ENCODE measurements at places on chromosomes 12 and 14.
A peak's percentile ranks its signal among the peaks of the same experiment; 100 is the strongest.

- DNase-seq = no peak
Observed at GRCh38 chr12:66393890-66394289, 91.6 kb downstream of the HELB start.

- DNase-seq = no peak
Observed at GRCh38 chr14:22837750-22838538, 1.6 kb downstream of the MMP14 start.

GRCh38 chr12:132015686-132016430 lies 66.1 kb downstream of the EP400 start:
- no peak for DNase-seq

- DNase-seq = no peak
Observed at GRCh38 chr14:92577321-92577742, 63.8 kb downstream of the RIN3 start.

DNA sequence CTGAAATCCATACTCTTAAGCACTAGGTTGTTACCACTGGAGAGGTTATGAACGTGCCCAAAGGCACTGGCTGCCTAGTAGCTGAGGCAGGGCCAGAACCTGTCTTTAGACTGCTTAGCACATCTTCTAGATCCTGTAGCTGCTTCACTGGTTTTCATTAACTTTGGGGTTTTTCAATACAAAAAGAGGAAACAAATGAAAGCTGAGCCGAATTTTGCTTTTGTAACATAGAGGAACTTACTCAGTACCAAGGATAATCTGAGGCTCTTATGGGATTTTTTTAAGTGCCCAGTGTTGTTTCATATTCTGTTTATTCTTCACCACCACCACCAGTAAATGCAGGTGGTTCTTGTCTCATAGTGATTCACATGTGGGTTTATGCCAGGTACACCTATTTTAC lies 396.1 kb downstream of the RAD51B start:
- DNase-seq = no peak

- DNase-seq = no peak
Observed at GRCh38 chr14:71119075-71119474, 211.8 kb downstream of the PCNX1 start.

DNA sequence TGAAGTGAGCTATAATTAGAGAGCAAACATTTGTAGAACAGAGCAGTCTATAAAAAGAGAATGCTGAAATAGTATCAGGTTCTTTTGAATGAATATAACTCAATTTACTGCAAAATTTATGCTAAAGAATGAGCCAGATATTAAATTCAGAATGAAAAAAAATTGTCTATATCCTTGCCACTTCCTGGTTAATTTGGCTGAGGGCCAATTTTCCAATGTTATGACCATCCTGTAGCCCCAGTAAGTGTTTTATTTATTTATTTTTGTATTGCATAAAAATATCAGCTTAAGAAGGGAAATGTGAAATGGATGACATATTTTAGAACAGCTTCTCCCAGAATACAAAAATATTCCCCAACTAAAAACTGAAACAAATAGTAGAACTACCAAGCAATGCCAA lies 263.4 kb downstream of the SOX5 start:
- no peak for DNase-seq

- DNase-seq = no peak
Observed at GRCh38 chr12:116222358-116222757, 55.1 kb downstream of the MED13L start.

DNA sequence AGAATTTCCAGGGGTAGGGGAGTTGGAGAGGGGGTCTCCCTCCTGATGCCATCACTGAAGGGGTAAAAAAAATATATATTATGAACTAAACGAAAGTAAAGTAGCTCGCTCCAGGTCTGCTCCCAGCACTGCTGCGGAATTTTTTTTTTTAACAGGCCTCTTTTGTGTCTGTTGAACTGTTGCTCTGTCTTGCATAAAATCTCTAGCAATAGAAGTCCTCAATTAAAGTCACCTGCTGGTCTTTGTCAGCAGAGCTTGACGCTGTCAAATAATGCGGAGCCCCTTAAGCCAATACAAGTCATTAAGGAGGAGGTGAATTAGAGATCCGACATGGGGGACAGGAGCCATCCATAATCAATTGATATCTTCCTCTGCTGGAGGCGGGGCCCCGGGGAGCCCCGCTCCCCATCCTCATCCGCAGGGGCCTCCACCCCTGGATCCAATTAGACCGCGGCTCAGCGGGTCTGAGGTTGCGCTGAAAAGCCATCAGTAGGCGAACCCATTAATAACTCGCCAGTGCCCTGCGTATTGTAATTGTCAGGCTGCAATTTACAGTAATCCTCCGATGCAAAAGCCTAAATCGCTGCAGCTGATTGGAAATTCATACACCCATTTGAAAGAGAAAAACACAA lies 85.6 kb downstream of the DICER1 start:
- no peak for DNase-seq

DNA sequence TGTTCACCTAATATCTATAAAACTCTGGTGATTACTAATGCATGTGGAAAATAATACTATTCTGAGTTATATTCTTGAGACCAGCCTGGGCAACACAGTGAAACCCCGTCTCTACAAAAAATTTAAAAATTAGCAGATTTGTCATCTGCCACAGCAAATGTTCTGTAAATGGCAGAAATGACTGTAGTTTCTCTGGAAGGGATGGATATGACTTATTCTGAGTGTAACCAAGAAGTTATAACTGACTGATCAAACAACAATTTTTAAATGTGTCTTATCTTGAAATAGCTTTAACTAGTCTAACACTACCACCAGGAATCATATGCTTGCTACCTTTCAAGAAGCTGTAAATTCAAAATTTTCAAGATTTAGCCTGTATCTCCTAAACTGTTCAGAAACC lies 88.7 kb downstream of the PLBD1 start:
- DNase-seq = no peak

GRCh38 chr14:31142455-31143087 lies 65.0 kb downstream of the HECTD1 start:
- no peak for DNase-seq

DNA sequence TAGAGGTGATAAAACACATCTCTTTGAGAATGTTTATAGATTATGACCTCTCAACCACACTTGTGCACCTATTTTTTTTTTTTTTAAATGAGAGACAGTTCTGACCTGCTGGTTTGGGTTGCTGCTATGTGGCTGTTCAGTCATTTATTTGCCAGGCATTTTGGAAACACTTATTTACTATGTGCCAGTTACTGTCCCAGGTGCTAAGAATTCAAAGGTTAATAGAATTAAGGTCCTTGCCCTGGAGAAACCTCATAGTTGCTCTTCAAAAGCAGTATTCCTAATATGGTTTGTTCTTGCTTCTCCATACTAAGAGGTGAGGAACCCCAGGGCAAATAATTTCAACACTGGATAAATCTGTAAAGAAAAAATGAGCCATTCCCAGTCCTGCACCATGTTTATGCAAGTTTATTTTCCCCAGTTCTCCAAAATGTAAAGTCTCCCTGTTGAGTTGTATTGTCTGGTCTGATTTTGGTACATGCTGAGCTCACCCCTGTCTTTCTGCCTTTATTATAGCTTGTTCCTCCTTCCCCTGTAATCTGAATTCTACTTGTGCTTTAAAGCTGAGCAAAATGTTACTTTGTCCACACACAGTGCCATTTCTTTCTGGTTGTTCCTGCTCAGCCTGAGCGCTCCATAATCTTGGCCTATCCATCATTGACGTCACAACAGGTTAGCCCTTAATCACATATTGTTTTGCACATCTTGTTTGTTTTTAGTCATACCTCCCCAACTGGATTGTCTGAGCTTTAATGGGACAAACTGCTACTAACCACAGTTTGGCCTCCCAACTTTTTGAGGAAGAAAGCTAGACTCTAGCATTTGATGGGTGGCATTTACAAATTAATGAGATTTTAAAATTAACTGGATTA lies 56.7 kb downstream of the SRGAP1 start:
- no peak for DNase-seq

- DNase-seq = no peak
Observed at GRCh38 chr14:51628238-51628637, 23.5 kb upstream of the FRMD6 start.

- no peak for DNase-seq
Observed at GRCh38 chr14:99950181-99950580, 115.0 kb upstream of the EVL start.

GRCh38 chr14:54349713-54350112 lies 47.1 kb upstream of the CDKN3 start:
- DNase-seq = no peak

GRCh38 chr12:43760396-43760795 lies 1.6 kb downstream of the IRAK4 start:
- no peak for DNase-seq

DNA sequence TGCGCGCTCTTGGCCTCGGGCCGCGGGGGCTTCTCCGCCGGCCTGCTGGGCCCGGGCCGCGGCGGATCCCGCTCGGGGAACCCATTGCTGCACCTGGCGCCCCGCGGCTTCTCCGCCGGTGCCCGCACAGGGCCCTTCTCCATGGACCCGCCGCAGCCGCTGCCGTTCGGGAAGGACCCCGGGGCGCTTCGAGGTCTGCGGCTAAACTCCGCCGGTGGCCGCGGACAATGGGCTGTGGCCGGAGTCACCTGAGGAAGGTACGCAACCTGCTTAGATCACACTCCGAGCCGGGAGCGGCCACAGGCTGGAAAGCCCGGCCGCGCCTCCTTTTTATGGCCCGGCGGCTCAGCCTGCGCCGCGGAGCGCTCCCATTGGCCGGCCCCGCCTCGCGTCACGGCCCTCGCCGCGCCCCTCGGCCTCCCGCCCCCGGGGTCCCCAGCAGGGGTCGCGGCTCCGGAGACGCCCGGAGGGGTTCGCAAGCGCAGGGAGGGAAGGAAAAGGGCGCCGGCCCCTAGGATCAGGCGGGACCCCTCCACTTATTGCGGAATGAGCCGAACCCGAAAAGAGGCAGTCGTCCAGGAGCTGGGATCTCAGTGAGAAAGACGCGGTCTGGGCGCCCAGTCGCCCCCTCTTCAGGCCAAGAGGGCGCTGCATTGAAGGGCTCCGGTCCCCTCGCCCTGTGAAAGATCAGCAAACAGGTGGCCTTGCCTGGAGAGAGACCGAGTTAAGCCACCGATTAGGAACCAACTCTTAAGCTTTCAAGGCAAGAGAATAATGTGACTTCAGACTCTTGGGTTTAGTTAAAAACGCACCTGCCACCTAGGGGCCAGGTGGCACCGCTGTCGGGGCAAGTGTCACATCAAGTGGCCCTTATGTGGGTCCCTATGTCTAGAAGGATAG lies at the start of gene GCH1:
GCH1 (minus strand) TSS at position 306 of the 900 bp plus-strand sequence; CDS start at position 143, 163 bp downstream.
- peak; percentile 66 for DNase-seq

DNA sequence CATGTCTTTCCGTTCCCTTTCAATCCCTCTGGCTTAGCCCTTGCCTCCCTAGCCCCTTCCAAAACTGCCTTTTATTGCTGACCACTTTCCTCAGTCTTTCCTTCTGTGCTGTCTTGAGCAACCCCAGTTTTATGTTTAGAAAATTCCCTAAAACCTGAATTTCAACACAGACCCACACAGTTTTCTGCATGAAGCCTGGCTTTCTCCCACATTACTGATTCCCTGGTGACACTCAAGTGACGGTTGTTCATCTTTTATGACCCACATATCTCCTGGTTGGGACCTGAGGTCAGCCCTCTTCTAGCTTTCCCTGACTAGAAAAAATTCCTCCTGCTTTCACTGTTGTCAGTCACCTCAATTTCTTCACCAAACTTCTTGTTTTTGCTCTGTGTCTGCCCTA lies 21.0 kb downstream of the FGD4 start:
- no peak for DNase-seq

- no peak for DNase-seq
Observed at GRCh38 chr12:132423820-132424645, 65.9 kb upstream of the FBRSL1 start.

DNA sequence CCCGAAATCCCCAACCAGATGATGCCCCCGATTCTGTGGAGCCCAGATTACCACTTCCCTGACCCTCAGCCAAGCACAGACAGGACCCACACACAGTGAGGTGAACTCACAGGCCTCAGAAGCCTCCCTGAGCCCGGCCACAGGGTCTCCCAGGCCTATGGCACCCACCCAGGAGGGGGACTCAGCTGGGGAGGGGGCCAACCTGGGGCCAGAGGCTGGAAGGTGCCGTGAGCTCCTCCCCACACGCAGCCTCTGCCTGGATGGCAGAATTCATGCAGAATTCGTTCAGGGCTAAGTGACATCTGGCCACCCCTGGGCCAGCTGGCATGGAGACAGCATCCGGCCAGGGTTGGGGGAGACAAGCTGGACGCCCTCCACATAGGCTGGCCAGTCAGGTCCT lies 11.8 kb downstream of the TMEM179 start:
- DNase-seq = no peak

- DNase-seq = no peak
Observed at GRCh38 chr14:50383618-50384225, 13.0 kb downstream of the CDKL1 start.

DNA sequence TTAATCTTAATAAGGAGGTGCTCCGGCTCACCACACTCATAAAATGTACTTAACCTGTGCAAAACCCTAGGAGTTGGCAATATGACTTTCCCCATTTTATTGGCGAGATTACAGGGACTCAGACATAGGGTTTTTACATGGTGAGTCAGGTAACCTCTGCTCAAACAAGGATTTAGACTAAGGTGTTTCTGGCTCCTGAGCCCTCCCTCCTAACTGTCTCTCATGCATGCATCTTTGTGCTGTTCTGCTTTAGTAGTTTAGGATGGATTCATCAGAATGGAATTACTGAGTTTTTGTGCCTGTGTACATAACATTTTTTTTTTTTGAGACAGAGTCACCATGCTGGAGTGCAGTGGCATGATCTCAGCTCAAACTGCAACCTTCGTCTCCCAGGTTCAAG lies 993.3 kb upstream of the TMEM132C start:
- DNase-seq = no peak

DNA sequence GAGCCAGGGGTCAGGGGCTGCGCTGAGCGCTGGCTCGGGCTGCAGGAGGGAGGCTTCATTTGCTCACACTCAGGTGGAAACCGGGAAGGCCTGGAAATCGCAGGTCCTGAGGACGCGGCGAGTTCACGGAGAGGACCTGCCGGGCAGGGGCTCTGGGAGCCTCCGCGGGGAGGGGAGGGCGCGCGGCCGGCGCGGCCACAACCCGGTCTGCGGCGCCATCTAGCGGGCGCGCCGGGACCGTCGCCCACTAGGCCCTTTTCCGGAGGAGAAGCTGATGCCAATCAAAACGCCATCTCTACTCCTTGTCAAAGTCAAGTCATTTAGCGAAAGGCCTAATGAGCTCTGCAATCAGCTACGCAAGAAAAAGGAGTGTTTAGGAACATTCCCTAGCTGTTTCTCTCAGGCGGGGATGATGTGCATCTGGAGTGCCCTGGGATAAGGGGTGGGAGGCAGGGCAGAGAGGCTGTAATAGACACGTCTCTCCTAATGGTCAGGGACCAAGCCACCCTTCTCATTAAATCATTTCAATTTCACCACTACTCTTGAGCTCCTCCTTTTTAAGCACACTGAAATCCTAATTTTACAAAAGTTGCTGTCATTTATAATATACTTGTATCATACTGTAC lies 885.8 kb upstream of the TMEM132C start:
- no peak for DNase-seq
